ENCODE measurements at places on chromosomes 13 and 19.

DNA sequence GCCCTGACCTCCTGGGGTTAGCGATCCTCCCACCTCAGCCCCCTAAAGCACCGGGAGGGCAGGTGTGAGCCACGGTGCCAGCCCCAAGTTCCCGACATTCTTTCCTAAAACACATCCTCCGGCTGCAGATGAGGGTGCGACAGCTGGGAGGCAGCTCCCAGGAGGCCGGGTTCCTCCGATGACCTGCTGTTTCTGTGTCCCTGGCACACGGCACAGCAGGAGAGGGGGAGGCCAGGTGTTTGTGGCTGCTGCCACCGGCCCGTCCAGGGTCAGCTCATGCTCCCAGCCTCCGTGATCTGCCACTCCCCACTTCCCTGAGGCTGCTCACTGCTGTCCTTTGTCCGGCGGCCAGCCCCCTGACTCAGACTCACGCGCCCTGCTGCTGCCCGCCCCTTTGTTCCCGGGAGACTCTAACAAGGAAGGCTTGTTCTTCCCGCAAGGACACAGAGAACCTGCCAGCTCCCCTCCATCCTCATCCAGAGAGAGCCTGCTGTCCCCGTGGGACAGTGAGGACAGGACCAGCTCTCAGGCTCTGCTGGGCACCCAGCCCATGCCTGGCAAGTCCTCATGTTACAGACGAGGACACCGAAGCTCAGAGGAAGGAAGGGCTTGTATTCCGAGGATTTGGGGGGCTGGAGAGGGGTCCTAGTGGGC lies 10.6 kb upstream of the MADCAM1 start:
- DNase-seq: no peak

DNA sequence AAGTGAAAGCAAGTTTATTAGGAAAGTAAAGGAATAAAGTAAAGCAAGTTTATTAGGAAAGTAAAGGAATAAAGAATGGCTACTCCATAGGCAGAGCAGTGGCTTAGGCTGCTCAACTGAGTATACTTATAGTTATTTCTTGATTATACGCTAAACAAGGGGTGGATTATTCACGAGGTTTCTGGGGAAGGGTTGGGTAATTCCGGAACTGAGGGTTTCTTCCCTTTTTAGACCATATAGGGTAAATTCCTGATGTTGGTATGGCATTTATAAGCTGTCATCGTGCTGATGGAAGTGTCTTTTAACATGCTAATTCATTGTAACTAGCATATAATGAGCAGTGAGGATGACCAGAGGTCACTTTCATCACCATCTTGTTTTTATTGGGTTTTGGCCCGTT lies 194.3 kb downstream of the DLEU7 start:
- no peak for DNase-seq

GRCh38 chr19:16340092-16340491 lies 15.5 kb downstream of the KLF2 start:
- DNase-seq: peak; percentile 75

DNA sequence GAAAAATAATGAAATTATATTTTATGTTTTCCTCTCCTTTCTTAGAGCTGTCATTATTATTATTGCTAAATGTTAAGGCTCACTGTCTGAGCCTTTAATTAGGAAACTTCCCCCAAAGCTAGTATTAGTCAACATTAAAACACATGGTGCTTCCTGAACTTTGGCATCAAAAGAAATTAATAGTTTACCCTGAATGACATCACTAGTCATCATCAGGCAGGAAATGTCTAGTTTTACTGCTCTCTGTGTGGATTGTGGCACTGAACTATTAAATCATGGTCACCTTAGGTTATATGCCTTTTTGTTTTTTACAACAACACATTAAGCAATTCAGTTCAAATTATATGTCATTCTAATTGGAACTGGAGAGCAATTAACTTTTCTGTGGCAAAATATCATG lies 595.5 kb downstream of the SLITRK1 start:
- no peak for DNase-seq

DNA sequence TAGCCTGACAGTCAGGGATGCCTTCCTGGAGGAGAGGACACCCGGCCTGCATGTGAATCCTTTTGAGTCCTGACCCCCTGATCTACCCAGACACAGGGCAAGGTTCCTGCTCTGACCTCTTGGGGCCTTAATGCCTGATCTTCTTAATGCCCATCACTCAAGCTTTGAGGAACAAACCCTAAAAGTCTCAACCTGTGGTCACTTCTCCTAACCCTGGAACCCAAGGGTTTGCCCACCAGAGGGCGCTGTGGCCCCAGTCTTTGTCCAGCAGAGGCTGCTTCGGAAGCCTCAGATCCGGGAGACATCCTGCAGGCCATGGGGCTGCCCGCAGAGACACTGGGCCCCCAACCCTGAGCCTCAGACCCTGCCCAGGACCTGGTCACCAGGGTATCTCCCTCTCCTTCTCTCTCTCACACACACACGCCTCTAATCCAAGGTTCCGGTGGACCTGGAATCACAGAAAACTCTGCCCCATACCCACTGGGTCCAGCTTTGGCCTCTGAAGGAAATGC lies 9.8 kb upstream of the DPF1 start:
- peak; percentile 45 for DNase-seq

Data from amniotic epithelial cell (primary cell).